ENCODE measurements at places on chromosomes 2 and 18.

DNA sequence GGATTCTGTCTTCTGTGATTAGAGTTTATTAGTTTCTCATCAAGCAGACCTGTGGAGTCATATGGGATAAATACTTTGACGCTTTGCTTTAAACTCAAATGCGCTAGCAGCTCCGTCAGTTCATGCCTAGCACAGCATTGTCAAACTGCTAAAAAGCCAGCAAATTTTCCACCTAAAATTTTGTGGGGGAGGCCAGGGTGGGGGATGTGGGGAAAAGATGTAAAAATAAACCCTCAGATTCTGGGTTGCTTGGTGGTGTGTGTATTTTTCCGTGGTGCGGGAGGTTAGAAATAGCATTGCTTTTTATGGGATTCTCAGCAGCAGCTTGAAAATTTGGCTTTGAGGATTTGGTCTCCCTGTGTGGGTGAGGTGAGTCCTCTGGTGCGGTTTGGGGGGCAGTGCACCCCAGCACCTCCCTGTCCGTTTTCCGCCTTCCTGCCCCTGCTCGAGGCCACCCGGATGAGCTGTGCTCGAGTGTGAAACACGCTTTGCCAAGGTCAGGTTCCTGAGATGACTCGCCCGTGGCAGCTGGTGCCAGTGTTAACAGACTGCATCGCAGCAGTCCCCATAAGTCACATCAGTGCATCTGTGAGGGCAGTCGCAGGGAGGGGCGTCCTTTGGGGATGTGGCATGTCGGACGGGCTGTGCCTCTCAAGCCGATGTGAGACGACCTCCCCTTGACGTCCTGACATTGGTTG is 65.9 kb downstream of the LDLRAD4 start:
- no peak for DNase-seq

DNA sequence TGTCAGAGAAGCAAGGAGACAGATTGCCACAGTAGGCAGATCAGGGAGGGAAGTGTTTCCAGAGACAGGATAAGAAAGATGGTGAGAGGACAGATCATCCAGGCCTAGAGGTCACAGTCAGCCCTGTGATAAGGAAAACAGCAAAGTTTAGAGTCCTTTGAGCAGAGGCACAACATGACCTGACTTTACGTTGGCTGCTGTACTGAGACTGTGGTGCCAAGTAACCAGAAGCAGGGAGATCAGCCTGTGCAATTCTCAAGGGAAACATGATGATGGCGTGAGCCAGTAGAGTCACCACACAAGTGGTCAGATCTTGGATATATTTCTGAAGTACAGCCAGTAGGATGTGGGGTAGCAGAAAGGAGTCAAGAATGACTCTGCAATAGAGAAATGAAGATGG is 43.7 kb downstream of the SMC6 start:
- DNase-seq = no peak

- peak; percentile 66 for DNase-seq
Observed at GRCh38 chr2:230864605-230865306, at the start of gene ITM2C. ITM2C (plus strand) TSS chr2:230864942; CDS start chr2:230865026, 84 bp downstream.

DNA sequence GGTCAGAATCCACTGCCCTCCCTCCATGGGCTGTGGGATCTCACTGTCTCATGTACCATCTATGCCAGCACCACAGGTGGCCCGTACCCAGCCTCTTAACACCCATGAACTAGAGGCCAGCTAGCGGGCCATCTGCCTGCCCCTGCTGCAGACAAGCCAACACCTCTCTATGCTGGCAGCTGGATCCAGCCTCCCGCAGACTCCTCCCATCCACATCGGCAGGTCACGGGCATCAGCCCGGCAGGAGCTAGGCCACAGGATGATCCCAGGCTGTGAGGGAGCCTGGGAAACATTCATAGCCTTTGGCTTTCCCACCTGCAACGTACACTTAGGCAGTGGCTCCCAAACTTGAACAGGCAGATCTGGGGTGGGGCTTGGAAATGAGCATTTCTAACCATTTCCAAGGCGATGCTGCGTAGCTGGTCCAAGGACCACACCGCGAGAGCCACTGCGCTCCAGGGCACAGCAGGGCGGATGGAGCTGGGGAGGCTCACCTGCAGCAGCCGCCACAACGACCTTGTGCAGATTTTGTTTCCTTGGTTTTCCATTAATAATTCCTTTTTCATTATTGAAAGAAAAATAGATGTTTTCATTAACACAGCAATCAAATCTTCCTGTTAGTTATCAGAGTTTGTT is 114.7 kb downstream of the KCNF1 start:
- no peak for DNase-seq

DNA sequence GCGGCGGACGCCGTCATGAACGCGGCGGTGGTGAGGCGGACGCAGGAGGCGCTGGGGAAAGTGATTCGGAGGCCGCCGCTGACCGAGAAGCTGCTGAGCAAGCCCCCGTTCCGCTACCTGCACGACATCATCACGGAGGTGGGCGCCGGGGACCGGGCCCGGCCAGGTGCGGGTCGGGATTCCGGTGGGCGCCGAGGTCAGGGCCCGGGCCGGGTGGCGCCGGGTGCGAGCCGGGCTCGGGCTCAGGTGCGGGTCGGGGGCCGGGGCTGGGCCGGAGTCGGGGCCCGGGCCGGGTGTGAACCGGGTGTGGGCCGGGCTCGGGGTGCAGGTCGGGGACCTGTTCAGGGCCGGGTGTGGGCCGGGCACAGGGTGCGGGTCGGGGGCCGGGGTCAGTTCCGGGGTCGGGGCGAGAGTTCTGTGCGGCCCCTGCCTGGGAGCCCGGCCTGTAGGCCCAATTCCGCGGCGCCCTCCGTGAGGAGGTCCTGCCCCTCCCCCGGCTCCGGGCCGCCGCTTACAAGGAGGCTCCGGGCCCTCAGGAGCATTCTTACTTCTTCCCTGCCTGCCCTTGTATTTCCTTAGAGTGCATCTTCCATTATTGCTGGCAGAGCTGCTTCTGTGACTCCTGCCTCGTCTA is 447 bp downstream of the TRAF3IP1 start:
- DNase-seq = no peak

DNA sequence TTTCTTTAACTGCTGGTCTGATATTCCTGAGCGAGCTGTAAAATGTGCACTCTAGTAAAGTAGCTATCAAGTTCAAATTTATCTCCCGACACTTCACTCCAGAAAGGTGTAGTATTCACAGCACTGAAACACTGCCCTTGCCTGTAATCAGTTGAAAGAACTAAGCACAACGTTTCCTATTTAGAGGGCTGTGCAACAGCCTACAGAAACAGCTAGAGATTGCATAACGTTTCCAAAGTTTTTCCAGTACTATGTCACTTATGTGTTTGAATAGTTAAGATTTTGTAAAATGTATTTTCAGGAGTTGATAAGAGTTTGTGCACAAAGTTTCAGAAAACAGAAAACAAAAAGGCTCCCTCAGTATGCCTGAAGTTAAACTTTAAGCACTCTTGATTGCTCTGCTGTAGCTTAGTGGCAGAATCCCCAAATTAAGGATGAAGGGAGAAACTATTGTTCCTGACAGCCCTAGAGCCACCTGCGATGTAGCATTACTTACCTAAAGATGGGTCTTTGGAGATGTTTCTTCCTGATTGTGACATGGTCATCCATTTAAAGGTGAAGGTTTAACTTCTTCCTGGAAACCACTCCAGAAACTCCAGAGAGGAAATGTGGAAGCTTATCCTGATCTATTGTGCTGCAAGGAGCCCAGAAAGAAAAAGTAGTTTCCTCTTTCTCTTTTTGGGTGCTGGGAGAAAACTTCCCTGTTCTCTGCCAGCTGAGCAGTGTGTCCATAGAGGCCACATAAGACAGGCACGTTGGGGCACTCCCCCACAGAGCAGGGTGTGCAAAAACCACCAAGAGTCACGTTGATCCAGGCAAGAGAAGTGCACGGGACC is 536 bp downstream of the PDE1A start:
- DNase-seq = no peak

Measured in T-helper 9 cell (primary cell).